ENCODE measurements at places on chromosomes 11 and 22.
A peak's percentile ranks its signal among the peaks of the same experiment; 100 is the strongest.

DNA sequence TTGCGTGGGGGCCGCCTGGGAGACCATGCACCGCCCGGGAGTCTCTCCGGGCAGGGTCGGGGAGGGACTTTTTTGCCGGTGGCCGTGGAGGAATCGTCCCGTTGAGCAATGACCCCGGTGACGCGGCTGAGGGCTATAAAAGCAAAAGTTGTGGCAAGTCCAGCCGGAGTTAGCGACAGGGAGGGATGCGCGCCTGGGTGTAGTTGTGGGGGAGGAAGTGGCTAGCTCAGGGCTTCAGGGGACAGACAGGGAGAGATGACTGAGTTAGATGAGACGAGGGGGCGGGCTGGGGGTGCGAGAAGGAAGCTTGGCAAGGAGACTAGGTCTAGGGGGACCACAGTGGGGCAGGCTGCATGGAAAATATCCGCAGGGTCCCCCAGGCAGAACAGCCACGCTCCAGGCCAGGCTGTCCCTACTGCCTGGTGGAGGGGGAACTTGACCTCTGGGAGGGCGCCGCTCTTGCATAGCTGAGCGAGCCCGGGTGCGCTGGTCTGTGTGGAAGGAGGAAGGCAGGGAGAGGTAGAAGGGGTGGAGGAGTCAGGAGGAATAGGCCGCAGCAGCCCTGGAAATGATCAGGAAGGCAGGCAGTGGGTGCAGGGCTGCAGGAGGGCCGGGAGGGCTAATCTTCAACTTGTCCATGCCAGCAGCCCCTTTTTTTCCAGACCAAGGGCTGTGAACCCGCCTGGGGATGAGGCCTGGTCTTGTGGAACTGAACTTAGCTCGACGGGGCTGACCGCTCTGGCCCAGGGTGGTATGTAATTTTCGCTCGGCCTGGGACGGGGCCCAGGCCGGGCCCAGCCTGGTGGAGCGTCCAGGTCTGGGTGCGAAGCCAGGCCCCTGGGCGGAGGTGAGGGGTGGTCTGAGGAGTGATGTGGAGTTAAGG, at the start of gene NEAT1:
Gene NEAT1, plus strand, starts transcription at position 166 of the 883 bp plus-strand sequence.
- peak; percentile 91 for DNase-seq

DNA sequence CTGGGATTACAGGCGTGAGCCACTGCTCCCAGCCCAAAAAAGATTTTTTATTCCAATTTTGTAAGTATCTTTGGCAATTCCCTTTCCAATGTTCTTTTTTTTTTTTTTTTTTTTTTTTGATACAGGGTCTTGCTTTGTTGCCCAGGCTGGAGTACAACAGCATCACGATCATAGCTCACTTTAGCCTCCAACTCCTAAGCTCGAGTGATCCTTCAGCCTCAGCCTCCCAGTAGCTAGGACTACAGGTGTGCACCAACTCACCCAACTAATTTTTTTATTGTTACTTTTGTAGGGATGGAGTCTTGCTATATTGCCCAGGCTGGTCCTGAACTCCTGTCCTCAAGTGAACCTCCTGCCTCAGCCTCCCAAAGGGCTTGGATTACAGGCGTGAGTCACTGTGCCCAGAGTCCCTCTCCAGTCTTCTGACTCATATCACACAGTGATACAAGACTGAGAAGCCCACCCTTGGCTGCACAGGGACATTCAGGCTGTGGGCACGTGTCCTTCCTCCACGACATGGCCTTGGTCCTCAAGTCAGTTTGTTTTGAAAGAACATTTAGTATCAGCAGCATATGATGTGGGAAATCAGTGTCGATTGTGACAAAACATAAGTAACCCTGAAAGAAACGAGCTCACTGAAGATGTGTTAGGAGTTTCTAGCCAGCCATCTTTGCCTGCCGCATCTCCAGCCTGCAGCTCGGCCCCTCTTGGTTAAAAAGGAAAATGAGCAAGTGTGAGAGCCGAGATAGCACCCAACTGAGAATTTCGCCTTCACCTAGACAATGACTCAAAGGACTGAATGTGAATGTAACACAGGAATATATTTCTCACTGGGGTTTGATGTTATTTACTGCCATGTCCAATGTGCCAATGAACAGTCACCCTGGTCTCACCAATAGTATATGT, 175.5 kb downstream of the MN1 start:
- DNase-seq, result no peak

DNA sequence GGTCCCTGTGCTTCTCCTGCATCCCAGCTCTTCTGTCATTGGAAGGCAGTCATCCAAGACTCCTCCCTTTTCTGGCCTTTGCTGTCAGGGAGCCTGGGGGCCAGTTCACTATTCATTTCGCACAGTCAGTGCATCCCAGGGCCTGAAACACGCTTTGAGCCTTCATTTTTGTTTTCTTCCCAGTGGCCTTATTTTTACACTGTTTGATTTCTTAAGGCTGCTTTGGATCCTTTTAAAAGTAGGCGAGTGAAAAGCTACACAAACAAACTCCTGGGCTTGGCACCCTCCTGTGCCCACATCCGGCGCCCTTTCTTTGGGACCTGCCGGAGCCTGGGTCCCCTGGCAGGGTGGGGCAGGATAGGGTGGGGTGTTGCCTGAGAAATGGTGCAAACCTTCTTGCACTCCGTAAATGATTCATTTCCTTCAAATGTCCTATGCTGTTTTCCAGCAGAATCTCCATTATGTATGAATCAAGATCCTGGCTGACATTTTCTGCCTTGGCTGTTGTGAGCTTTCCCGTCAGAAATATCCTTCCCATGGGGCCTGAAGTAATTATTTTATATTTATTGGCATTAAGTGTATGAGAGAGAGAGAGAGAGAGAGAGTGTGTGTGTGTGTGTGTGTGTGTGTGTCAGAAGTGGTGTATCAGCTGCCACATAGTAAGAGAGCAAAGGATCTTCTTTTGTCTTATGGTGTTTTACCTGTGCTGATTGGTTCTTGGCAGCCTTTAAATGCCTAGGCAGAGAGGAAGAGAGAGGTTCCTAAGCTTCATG, 45.6 kb downstream of the BCR start:
- DNase-seq, result peak; percentile 92

GRCh38 chr11:123247496-123247799, 52.4 kb upstream of the CLMP start:
- DNase-seq, result no peak

GRCh38 chr22:26632422-26633155, 10.8 kb downstream of the CRYBA4 start:
- no peak for DNase-seq

- DNase-seq, result no peak
Observed at GRCh38 chr22:47615051-47615450, 852.6 kb downstream of the TBC1D22A start.

GRCh38 chr11:76762867-76763572, 20.1 kb upstream of the TSKU start:
- no peak for DNase-seq

- DNase-seq, result no peak
Observed at GRCh38 chr11:118321386-118322082, 17.0 kb downstream of the CD3E start.

DNA sequence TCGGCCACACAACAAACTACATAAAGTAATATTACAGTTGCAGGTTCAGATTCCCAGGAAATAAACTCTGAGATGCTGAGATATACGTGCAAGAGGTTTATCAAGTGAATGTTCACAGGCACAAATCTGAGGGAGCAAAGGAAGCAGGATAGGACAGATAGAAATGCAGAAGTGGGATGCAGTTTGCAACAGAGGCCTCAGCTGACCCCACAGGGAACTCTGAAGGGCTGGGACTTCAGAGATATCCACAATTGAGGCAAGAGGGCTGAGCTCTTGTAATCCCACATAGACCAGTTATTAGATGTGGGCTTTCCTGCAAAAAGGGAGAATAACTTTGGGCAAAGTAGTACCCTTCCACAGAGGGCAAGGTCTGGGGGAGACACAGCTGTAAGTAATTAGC, 25.4 kb upstream of the ARHGAP20 start:
- DNase-seq, result no peak

DNA sequence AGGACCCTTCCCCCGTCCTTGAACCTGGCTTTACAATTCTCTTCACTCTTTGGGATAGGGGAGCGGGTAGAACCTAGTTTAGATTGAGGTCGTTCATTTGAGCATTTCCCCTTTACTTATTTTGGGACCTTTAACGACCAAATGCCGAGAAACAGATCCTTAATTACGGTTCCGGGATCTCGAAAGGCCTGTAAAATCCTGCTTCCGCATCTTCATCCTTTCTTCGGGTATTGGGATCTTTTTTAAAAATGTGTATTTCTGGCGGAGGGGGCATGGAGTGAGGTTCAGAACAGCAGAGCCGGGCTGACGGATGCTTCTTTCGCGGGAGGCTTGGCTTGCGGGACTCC, 395 bp upstream of the HIPK3 start:
- DNase-seq, result no peak

GRCh38 chr11:6124245-6124644, 16.8 kb downstream of the OR56B4 start:
- DNase-seq, result no peak

- DNase-seq, result no peak
Observed at GRCh38 chr11:61711498-61711897, 31.3 kb downstream of the DAGLA start.

DNA sequence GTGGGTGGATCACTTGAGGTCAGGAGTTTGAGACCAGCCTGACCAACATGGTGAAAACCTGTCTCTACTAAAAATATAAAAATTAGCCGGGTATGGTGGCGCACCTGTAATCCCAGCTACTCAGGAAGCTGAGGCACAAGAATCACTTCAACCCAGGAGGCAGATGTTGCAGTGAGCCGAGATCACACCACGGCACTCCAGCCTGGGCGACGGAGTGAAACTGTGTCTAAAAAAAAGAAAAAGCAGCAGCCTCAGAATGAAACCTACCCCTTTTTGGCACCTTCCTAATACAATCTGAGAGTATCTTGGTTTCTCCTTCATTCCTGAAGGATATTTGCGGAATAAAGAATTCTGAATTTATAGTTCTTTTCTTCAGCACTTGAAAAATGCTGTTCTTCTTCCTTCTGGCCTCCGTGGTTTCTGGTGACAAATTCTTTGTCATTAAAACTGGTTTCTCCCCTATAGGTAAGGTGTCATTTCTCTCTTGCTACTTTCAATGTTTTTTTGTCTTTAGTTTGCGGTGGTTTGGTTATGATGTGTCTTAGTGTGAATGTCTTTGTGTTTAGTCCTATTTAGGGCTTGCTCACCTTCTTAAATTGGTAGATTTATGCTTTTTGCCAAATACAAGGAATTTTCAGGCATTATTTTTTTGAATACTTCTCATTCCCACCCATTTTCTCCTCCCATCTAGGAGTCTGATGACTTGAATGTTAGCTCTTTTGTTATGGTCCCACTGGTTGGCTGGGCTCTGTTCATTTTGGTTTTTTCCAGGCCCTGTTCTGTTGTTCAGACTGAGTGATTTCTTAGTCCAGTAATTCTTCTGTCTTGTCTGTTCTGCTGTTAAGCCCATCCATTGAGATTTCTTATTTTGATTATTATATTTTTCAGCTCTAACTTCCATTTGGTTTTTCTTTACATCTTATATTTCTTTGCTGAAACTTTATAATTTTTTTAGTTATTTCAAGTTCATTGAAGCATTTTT, 15.4 kb downstream of the ASRGL1 start:
- no peak for DNase-seq

- no peak for DNase-seq
Observed at GRCh38 chr22:41745968-41746367, 46.7 kb downstream of the MEI1 start.

DNA sequence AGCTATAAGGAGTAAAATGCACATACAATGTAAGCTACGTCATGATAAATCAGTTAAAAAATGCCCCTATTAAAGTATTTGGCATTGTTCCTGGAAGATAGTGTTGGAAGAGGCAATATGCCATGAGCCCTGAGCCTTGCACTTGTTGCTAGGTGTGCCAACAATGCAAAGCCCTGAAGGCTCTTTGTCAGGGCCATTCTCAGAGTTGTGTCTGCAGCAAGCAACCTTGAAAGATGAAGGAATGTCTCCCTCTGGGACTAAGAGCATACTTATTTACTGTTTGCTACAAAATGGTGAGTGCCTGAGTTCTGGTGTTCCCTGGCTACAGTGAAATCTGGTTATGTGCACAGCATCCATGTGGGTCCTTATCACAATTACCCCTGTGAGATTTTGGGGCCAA, 322.3 kb upstream of the FAT3 start:
- peak; percentile 23 for DNase-seq

- no peak for DNase-seq
Observed at GRCh38 chr11:77386178-77386577, 84.7 kb upstream of the GDPD4 start.

GRCh38 chr11:69305885-69306540, 12.1 kb downstream of the MYEOV start:
- no peak for DNase-seq

GRCh38 chr11:134800826-134801225, 388.8 kb upstream of the B3GAT1 start:
- DNase-seq, result no peak

GRCh38 chr22:29550005-29550404, 3.6 kb downstream of the THOC5 start:
- DNase-seq, result no peak

GRCh38 chr22:43101306-43101705, 9.2 kb upstream of the BIK start:
- DNase-seq, result no peak

DNA sequence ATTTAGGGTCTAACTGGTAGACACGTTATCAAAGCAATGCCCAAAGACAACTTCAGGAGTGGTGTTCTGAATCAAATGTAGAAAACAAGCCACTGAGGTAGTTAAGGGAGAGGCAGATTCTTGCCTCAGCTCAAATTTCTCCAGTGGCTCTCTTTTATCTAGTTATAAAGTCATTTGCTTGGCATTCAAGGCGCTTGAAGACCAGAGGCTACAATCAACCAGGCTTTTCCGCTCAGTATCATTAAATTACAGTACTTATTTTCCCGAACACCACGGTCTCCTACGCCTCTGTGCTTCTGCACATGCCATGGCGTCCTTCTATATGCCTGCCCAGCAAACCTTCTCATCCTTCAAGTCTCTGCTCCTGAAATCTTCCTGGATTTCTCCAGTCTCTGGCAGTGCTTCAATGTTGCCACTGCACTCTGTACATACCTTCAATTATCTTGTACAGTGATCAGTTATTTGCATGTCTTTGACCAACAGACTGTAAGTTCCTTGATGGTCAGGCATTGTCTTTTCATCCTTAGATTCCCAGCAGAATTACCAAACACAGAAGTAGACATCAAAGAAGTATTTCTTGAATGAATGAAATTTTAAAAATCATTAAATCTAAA, 1.4 kb downstream of the POGLUT3 start:
- no peak for DNase-seq

DNA sequence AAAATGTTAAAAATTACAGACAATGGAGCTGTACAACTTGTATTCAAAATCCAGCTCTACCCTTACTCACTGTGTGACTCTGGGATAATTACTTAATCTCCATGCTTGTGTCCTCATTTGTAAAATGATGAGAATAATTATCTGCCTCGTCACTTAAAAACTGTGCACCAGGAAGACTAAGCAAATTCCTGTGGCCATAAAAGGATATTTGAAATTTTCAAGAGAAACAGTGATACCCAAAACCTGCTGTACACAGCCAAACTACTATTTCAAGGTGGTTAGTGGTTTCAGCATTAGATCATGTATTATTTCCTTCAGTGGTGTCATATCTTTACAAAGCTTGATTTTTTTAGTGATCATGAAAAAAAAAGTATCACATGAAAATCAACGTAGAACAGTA, 136.9 kb downstream of the METTL15 start:
- no peak for DNase-seq

GRCh38 chr11:77174559-77174958, 46.5 kb downstream of the MYO7A start:
- DNase-seq, result no peak

GRCh38 chr22:44445307-44445680, 52.7 kb downstream of the RTL6 start:
- no peak for DNase-seq
